Upper lobe of left lung (tissue), 6 donors: ENCODE measurements at places on chromosomes 5 and 9. TPM values are rescaled to one million over a fixed set of nuclear protein-coding genes. Genes with fewer than 3 reads are reported as not detected.

The CDKN2B gene
- 27.2 TPM for total RNA-seq

The FST gene
- 4.1 TPM for total RNA-seq

The TMEM252 gene
- total RNA-seq: not detected

The PTGER4 gene
- total RNA-seq: 48.1 TPM

The CA9 gene
- total RNA-seq: not detected

- DNase-seq: peak; percentile 38
Measured at GRCh38 chr5:168747987-168748777, 169.0 kb upstream of the PANK3 start.

DNA sequence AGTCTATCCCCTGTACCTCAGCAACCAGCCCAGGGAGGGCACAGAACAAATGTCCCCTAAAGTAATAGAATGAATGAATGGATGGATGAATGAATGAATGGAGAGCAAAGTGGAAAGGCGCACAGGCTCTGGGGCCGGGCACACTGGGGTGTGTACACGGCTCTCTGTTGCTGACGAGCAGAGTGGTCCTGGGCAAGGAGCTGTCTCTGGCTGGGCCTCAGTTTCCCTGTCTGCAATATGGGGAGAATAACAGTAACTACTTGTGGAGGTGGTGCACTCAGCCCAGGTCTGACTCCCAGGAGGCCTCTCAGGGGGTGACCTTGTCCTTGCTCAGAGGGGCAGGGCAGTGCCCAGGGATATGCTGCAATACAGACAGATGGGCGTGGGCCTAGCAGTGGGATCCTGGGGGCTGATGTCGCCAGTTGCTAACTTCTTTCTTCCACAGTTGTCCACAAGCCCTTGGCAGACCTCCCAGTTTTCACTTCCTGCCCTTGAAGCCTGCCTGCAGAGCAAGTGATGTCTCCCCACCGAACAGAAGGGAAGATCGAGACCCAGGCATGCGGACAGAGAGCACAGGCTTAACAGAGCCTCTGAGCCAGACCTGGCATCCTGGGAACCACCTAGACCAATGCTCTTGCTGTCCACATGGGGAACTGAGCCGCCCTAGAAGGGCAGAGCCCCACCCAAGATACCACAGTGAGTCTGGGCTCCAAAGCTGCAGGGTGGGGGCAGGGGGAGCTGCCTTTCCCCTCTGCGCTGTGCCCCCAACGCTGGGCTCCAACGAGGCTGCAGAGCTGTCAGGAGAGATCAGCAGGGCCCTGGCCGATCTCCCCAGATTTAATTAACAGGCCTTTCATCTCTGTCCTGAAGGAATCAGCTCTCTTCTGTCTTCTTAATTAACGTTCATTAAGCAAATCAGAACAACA lies 13.6 kb upstream of the LAMC3 start:
- peak; percentile 54 for DNase-seq

GRCh38 chr5:90994796-90995195 lies 388.3 kb downstream of the ARRDC3 start:
- DNase-seq: no peak

GRCh38 chr5:99032234-99033013 lies 103.6 kb upstream of the CHD1 start:
- DNase-seq: no peak

DNA sequence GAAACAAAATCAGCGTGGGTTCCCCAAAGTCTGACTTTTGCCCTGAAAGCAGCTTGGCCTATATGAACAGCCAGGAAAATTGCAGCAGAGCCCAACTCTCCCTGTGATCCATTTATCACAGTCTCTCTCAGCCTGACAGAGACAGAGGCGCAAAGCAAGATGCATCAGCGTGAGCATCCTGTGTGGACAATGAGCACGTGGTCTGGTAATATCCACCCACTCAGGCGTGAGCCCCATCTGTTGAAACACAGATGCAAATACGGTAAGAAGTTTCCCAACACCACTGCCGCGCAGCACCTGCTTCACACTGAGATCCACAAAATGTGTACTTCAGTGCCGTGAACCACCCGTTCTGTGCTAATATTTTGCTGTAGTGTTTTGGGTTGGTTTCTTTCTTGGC lies 114.6 kb downstream of the MRPL36 start:
- no peak for DNase-seq

- no peak for DNase-seq
Measured at GRCh38 chr5:115231598-115231997, 31.1 kb downstream of the PGGT1B start.

DNA sequence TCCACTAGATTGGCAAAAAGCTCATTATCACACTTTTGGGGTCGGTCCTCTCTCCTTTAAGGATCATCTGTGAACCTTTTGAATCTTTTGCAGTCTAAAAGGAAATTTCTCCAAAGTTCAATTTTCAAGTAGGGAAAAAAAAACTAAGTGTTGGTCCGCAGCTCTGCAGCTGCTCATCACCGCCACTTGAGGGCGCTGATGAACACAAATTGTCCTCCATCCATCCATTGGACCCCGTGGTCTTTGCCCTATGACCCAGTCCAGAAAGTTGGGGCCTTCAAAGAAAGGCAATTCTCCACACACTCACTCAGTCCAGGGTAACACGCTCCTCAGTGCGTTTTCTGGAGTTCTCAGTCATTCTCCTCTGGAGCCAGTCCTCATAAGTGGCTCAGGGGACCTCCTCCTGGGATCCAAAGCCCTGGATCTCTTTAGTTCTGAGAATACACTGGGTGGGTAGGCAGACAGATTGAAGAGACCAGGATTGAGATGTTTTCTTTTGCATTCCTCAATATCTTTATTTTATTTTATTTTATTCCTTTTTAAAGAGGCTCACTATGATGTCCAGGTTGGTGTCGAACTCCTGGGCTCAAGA lies 63.6 kb upstream of the SLC28A3 start:
- DNase-seq: no peak

GRCh38 chr9:108811944-108812343 lies 43.8 kb downstream of the ACTL7B start:
- DNase-seq: no peak

DNA sequence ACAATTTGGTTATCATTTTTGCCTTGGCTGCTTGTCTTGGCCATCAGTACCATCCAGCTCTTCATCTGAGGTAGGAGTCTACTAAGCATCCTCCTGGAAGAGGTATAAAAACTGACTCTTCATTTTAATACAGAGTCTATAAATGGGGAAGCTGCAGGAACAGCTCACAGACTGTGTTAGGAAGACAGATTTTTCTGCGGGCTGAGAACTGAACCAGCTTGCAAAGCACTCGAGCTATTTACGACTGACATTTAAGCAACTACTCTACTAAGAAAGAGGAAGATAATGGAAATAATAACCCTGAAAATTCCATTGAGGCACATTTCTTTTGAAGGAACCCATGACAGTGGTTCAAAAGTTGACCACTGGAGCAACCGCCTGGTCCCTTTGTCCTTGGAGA lies 314.5 kb upstream of the RFX3 start:
- no peak for DNase-seq

DNA sequence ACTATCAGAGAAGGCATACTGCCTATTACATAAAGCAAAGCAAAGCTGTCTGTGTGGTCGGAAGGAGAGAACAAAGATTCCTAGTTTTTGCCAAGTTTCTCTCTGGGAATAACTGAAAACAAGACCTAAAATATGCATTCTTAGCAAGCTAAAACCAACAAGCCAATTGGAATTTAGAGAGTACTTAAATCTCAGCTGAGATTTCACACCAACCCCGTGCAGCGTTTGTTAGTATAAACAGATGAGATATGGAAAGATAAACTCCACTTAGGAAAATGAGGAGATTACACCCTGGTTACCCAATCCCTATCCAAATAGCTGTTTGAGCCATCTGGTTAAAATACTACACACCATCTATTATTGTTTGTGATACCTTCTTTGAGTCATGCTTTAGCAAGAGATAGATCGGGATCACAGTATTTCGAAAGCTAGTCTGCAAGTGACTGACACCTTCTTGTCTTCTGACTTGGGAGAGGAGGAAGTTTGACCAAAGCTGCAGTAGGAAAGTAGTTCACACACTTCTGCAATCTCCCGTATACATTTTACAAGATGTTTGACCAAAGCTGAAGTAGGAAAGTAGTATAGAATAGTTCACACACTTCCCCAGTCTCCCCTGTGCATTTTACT lies 18.2 kb downstream of the FAF2 start:
- no peak for DNase-seq

- no peak for DNase-seq
Measured at GRCh38 chr9:86217076-86217755, 42.2 kb downstream of the C9orf153 start.
